Sigmoid colon (tissue), 7 donors: ENCODE measurements at places on chromosomes 2 and 18.

DNA sequence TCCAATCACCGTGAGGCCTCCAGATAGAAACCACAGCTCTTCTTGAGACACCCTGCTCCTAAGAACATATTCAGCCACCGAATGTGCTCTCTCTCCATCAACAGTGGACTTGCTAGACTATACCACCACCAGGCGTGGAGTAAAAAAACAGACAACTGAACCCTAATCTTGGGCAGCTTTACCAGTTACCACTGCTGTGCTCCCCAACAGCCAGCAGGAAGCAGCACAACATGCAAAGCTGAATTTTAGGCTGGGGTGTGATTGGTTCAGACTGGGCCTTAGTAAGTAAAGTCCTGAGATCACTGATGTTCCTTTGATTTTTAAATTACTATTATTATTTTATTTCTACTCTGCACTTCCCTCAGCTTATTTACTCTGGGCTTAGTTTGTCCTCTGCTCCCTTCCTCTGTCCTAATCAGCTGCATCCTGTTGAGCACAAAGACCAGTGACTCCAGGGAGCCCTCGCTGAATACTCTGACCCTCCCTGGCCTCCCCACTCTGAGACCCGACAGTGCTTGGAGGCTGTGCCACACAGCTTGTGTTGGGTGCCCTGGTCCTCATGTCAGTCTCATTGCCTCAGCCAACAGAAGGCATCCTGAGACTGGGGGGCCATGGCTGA lies 21.9 kb downstream of the MRPL35 start:
- peak; percentile 79 for DNase-seq
- no peaks in the 10 kb centered on the region for H3K36me3 ChIP-seq
- H3K27me3 ChIP-seq, result no peaks in the 10 kb centered on the region

- DNase-seq, result no peak
- H3K4me3 ChIP-seq, result no peak overlapping the region
- H3K27me3 ChIP-seq, result no peaks in the 10 kb centered on the region
These were observed 215.4 kb upstream of the ITGA4 start for GRCh38 chr2:181241797-181242196.

DNA sequence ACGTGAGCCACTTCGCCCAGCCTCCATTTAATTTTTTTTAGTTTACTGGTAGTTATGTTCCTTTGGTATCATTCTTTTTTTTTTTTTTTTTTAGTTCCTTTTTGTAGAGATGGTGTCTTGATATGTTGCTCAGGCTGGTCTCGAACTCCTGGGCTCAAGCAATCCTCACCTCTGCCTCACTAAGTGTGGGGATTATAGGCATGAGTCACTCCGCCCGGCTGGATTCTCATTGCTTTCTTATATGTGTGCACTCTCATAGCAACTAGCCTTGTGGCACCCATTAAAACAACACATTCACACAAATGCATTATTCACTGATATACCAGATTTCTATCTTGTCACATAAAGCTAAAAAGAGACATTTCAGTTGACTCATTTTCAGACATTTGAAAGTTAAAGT lies 4.2 kb downstream of the TTC27 start:
- peaks cover 20% of the 10 kb centered on the region for H3K4me1 ChIP-seq
- H3K27me3 ChIP-seq, result no peaks in the 10 kb centered on the region
- DNase-seq, result no peak
- peaks cover 14% of the 10 kb centered on the region for H3K36me3 ChIP-seq

- no peaks in the 10 kb centered on the region for H3K27me3 ChIP-seq
- H3K36me3 ChIP-seq, result no peaks in the 10 kb centered on the region
- peak overlapping the region; percentile 25 for H3K27ac ChIP-seq
These were observed 48.9 kb downstream of the ADCY3 start for GRCh38 chr2:24870891-24871705.

- no peak for DNase-seq
- H3K4me1 ChIP-seq, result peaks cover 16% of the 10 kb centered on the region
- no peak overlapping the region for H3K27ac ChIP-seq
- no peak overlapping the region for H3K4me3 ChIP-seq
These were observed 43.6 kb upstream of the SLC14A2 start for GRCh38 chr18:45571714-45572113.

DNA sequence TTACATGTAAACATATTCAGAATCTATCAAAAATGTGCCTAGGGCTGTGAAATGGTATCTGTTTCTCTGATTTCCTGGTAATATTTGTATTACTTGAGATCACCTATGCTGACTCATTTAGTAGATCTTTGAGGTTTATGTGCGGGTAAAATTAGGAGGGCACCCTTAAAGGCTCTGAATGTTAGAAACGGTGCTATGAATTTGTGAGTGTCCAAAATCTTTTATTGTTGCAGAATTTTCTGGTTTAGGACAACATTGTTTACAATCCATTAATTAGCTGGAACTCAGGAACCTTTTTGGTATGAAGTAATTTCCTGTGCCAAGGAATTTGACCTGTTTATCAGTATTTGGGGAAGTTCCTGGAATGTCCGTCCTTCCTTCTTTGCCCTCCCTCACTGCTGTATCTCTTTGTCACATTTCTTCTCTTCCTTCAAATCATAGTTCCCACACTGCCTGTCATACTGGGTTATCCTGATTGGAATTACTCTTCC lies 130.5 kb downstream of the TANC1 start:
- no peak overlapping the region for H3K4me3 ChIP-seq
- peaks cover 23% of the 10 kb centered on the region for H3K4me1 ChIP-seq
- no peaks in the 10 kb centered on the region for H3K36me3 ChIP-seq
- peak overlapping the region; percentile 37 for H3K27ac ChIP-seq
- H3K27me3 ChIP-seq, result no peaks in the 10 kb centered on the region
- no peak for DNase-seq

GRCh38 chr2:237754626-237755248 lies 43.8 kb upstream of the RBM44 start:
- no peak overlapping the region for H3K4me3 ChIP-seq
- no peaks in the 10 kb centered on the region for H3K4me1 ChIP-seq
- H3K36me3 ChIP-seq, result peaks cover 8% of the 10 kb centered on the region

- H3K27me3 ChIP-seq, result no peaks in the 10 kb centered on the region
- no peak overlapping the region for H3K4me3 ChIP-seq
- H3K4me1 ChIP-seq, result no peaks in the 10 kb centered on the region
- DNase-seq, result no peak
- no peaks in the 10 kb centered on the region for H3K36me3 ChIP-seq
These were observed 8.8 kb upstream of the FAM98A start for GRCh38 chr2:33607905-33608304.

- no peak overlapping the region for H3K4me3 ChIP-seq
- H3K27ac ChIP-seq, result no peak overlapping the region
These were observed 49.4 kb downstream of the CAVIN2 start for GRCh38 chr2:191797500-191797899.

GRCh38 chr2:134773335-134773734 lies 54.5 kb upstream of the TMEM163 start:
- H3K27ac ChIP-seq, result no peak overlapping the region
- no peak overlapping the region for H3K4me3 ChIP-seq
- no peaks in the 10 kb centered on the region for H3K4me1 ChIP-seq
- H3K36me3 ChIP-seq, result no peaks in the 10 kb centered on the region
- H3K27me3 ChIP-seq, result no peaks in the 10 kb centered on the region
- no peak for DNase-seq

- H3K4me3 ChIP-seq, result no peak overlapping the region
- no peak overlapping the region for H3K27ac ChIP-seq
- no peaks in the 10 kb centered on the region for H3K27me3 ChIP-seq
- H3K4me1 ChIP-seq, result no peaks in the 10 kb centered on the region
- H3K36me3 ChIP-seq, result no peaks in the 10 kb centered on the region
These were observed 197.0 kb downstream of the UBE2E3 start for GRCh38 chr2:181177376-181177775.

GRCh38 chr2:14125624-14126293 lies 506.8 kb upstream of the LRATD1 start:
- H3K27me3 ChIP-seq, result no peaks in the 10 kb centered on the region
- no peak overlapping the region for H3K4me3 ChIP-seq
- no peak for DNase-seq
- H3K36me3 ChIP-seq, result no peaks in the 10 kb centered on the region

GRCh38 chr2:54663424-54664030 lies 59.9 kb upstream of the EML6 start:
- H3K4me1 ChIP-seq, result peaks cover 35% of the 10 kb centered on the region
- no peak overlapping the region for H3K4me3 ChIP-seq
- no peak for DNase-seq
- H3K36me3 ChIP-seq, result peaks cover 52% of the 10 kb centered on the region
- H3K27ac ChIP-seq, result no peak overlapping the region

- no peak for DNase-seq
- no peak overlapping the region for H3K27ac ChIP-seq
- H3K27me3 ChIP-seq, result peaks cover 16% of the 10 kb centered on the region
- no peaks in the 10 kb centered on the region for H3K36me3 ChIP-seq
- no peaks in the 10 kb centered on the region for H3K4me1 ChIP-seq
- H3K4me3 ChIP-seq, result no peak overlapping the region
These were observed 83.9 kb downstream of the ARHGEF4 start for GRCh38 chr2:130920415-130921163.

DNA sequence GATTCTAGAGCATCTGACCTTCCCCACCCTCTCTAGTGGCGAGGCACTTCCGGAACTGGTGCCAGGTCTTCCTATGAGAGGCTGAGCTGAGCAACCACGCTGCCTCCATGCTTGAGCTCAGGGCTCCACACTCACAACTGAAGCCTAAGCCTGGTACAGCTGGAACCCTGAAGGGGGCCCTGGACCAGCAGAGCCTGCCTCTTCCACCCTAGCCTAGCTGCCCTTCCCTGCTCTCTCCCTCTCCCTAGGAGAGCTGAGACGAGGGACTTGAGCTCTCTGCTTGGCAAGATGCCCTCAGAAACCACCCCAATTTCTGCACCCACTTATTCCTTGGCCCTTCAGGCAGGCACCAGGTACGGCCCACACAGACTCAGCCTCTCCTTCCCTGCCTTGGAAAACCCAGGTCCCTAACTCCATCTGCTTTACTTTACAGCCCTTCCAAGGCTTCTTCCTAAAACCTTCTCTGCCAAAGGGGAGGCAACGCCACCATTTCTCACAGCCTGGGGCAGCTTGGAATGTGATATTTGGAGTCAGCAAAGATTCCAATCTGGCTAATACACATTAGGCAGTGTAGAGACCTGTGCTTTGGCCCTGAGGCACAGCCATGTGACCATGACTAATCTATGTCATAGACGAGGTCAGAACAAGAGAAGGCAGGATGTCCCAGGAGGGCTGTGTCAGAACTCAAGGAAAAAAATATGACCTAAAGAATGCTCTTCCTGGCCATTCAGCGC lies 18.8 kb downstream of the COX7A2L start:
- peak; percentile 81 for DNase-seq
- H3K4me3 ChIP-seq, result no peak overlapping the region
- peaks cover 23% of the 10 kb centered on the region for H3K4me1 ChIP-seq
- no peaks in the 10 kb centered on the region for H3K27me3 ChIP-seq
- no peaks in the 10 kb centered on the region for H3K36me3 ChIP-seq

- no peaks in the 10 kb centered on the region for H3K27me3 ChIP-seq
- no peak overlapping the region for H3K27ac ChIP-seq
- no peaks in the 10 kb centered on the region for H3K36me3 ChIP-seq
- H3K4me1 ChIP-seq, result peaks cover 19% of the 10 kb centered on the region
These were observed 43.0 kb upstream of the SLC1A4 start for GRCh38 chr2:64945973-64946768.

- H3K4me1 ChIP-seq, result peaks cover 19% of the 10 kb centered on the region
- peak overlapping the region; percentile 81 for H3K27ac ChIP-seq
- peak overlapping the region; percentile 82 for H3K4me3 ChIP-seq
- peaks cover 4% of the 10 kb centered on the region for H3K27me3 ChIP-seq
- no peak for DNase-seq
These were observed 721 bp downstream of the FHOD3 start for GRCh38 chr18:36298126-36298741.

- H3K36me3 ChIP-seq, result no peaks in the 10 kb centered on the region
- no peaks in the 10 kb centered on the region for H3K27me3 ChIP-seq
- H3K27ac ChIP-seq, result no peak overlapping the region
- DNase-seq, result no peak
- no peaks in the 10 kb centered on the region for H3K4me1 ChIP-seq
- no peak overlapping the region for H3K4me3 ChIP-seq
These were observed 265.0 kb downstream of the KCNJ3 start for GRCh38 chr2:154963511-154963910.

- peaks cover 80% of the 10 kb centered on the region for H3K27me3 ChIP-seq
- H3K36me3 ChIP-seq, result no peaks in the 10 kb centered on the region
- no peak overlapping the region for H3K4me3 ChIP-seq
- no peak overlapping the region for H3K27ac ChIP-seq
These were observed 8.9 kb upstream of the SKOR2 start for GRCh38 chr18:47260120-47260923.

DNA sequence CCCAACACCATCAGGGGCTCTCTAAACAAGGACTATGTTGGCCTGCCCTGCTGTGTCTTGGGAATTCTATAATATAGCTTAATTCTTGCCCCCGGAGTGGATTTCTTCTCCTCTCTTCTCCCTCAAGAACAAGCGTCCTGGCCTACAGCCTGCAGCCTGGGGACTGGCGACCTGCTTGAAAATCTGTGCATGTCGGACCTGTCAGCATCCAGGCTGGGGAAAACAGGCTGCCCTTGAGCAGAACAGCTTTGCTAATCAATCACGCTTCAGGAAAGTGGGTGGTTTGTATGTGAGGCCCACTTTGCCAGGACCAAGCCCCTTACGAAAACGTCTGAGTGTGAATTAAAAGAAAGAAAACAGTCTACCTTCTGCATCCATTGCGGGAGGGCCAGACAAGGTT lies 116.7 kb downstream of the BCL2 start:
- peaks cover 4% of the 10 kb centered on the region for H3K4me1 ChIP-seq
- H3K27ac ChIP-seq, result no peak overlapping the region
- H3K36me3 ChIP-seq, result no peaks in the 10 kb centered on the region
- H3K27me3 ChIP-seq, result no peaks in the 10 kb centered on the region

DNA sequence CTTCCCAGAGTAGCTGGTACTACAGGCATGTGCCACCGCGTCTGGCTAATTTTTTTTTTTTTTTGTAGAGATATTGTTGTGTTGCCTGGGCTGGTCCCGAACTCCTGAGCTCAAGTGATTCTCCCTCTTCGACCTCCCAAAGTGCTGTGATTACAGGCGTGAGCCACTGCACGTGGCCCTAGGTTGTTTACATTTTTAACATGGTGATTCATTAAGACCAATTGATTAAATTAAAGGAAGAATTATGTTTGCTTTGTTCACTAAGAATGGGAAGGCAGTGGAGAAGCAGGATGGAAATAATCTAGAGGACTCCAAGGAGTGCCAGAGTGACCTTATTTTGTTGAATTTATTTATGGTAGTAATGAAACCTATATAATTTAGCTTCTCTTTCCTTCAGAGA lies 7.5 kb downstream of the LCLAT1 start:
- no peak for DNase-seq
- H3K4me1 ChIP-seq, result peaks cover 11% of the 10 kb centered on the region
- H3K27ac ChIP-seq, result peak overlapping the region; percentile 41
- H3K36me3 ChIP-seq, result no peaks in the 10 kb centered on the region
- no peak overlapping the region for H3K4me3 ChIP-seq
- H3K27me3 ChIP-seq, result no peaks in the 10 kb centered on the region

- DNase-seq, result no peak
- no peaks in the 10 kb centered on the region for H3K27me3 ChIP-seq
- H3K4me1 ChIP-seq, result no peaks in the 10 kb centered on the region
- H3K4me3 ChIP-seq, result no peak overlapping the region
- H3K27ac ChIP-seq, result no peak overlapping the region
- peaks cover 29% of the 10 kb centered on the region for H3K36me3 ChIP-seq
These were observed 113.5 kb downstream of the ZNF236 start for GRCh38 chr18:76935722-76936337.

GRCh38 chr2:143514413-143514812 lies 385.2 kb downstream of the ARHGAP15 start:
- H3K4me3 ChIP-seq, result no peak overlapping the region
- no peaks in the 10 kb centered on the region for H3K4me1 ChIP-seq
- no peaks in the 10 kb centered on the region for H3K27me3 ChIP-seq
- no peak for DNase-seq
